NCI-H226 (cell line): ENCODE measurements at places on chromosomes 5 and 9.
A peak's percentile ranks its signal among the peaks of the same experiment; 100 is the strongest.

DNA sequence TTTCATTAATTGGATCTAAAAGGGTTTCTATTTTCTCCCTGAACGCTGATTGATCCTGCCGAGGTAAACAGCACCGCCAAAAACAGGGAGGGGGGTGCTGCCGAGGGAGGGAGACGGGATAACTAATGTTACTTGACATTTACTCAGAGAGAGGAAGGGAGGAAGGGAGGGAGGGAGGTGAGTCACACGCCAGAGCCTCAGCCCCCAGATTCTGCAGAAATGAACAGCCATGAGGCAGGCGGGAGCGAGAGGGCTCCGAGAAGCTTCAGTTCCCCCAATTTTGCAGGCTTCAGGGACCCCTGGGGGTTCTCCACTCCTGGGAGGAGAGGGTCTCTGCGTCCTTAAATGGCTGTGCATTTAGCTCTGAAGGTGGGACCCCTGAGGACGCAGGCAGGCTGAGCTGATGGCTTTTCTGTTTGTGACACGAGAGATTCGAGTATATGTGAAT, 59.1 kb upstream of the IER5L start:
- peak; percentile 78 for DNase-seq

DNA sequence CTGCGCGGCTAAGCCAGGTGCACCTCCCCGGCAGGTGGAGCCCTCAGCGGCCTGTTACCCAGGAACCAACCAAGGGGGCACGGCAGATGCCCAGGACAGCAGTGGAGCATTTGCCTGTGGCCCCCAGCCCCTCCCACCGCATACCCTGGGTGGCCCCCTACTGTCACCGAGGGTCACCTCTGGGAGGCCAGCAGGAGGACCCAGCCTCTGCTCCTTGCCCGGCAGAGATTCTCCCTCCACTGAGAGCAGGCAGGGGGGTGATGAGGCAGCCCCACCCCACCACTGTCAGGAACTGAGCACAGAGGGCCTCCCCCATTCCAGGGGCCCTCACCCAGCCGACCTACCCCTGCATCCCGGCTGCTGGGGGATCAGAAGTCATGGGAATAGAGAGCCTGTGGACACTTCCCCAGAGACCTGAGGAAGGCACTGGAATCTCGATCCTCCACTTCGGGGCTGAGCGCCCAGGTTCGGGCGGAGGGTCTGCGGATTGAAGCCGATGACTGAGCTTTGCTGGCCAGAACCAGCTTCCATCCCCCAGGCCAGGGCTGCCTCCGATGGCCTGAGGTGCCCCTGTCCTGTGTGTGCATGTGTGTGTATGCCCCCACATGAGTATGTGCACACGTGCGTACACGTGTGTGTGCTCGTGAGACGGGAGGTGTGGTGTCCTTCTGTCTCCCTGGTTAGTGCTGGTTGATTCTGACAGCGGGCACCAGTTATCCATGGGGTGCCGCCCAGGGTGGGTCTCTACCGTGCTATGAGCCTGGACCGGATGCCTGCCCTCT, at the start of gene QRFP:
Gene QRFP (minus strand): TSS at position 580 of the 782 bp plus-strand sequence. CDS start 2,974 bp downstream, outside the sequence.
- no peak for DNase-seq

- DNase-seq: no peak
Measured at GRCh38 chr5:142313682-142314081, 11.1 kb downstream of the SPRY4 start.

DNA sequence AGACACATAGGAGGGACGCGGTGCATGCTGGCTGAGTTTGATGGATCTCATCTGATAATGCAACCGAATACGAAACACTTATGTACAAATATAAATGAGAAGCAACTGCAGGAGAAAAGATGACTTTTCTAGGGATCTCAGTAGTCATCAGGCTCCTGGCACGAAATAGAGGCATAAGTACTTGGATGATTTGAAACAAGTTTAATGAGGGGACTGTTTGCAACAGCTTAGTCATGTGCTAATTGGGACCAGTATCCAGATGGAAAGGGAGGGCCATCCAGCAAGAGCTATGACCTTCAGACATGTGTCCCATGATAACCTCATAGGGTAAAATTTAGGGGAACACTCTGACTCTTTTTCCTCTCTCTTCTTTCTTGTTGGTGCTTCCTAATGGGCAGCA, 123.0 kb downstream of the EGFLAM start:
- no peak for DNase-seq

- DNase-seq: peak; percentile 71
Measured at GRCh38 chr5:113325054-113325453, 109.7 kb downstream of the TSSK1B start.

DNA sequence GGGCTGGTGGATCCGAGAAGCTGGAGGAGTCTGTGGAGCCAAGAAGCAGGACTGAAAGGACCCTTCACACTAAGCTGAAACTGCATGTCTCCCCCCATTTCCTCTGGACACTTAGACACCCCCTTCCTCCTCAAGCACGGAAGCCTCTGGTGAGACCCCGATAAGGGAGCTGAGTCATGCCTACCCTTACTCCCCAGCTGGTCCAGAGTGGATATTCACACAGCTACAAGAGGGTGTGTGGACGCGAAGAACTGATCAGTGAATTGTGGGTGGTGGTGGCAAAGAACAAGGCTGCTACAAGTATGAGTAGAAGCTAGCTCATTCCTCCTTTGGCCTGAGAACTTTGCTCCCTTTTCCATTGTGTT, 4.3 kb downstream of the TLN1 start:
- DNase-seq: peak; percentile 27

DNA sequence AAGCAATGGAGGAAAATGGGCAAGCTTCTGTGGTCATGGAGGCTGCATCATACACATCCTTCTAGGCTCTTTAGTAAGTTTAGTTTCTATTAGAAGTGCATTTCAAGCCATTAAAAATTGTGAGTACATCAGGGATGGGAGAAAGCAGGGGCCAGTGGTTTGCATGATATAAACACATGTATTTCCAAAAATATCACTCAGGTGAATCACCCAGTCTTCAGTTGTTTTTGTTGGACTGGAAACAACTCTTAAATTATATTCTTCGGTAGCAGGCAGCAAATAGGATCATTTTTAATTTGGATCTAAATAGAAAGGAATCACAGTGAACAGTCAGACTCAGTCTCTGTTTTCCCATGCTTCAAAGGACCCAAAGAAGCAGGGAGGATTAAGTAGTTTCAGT, 657.9 kb downstream of the TLR4 start:
- no peak for DNase-seq

DNA sequence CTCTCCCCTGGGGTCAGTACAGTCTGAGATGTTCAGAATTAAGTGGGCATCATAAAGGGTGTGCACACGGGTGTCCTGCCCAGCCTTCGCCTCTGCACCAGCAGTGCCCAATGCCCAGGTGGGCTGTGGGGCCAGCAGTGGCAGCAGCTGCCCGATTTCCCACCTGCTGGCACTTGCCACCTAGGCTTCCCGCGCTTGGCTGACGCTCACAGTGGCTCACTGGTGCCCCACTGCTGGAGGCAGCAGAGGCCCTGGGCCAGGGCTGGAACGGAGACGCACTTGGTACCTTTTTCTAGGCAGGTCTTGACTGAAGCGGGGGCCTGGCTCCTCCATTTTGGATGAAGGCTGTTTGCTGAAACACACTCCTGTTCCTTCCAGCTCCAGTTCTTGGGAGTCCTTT, 17.0 kb downstream of the MRNIP start:
- DNase-seq: no peak

DNA sequence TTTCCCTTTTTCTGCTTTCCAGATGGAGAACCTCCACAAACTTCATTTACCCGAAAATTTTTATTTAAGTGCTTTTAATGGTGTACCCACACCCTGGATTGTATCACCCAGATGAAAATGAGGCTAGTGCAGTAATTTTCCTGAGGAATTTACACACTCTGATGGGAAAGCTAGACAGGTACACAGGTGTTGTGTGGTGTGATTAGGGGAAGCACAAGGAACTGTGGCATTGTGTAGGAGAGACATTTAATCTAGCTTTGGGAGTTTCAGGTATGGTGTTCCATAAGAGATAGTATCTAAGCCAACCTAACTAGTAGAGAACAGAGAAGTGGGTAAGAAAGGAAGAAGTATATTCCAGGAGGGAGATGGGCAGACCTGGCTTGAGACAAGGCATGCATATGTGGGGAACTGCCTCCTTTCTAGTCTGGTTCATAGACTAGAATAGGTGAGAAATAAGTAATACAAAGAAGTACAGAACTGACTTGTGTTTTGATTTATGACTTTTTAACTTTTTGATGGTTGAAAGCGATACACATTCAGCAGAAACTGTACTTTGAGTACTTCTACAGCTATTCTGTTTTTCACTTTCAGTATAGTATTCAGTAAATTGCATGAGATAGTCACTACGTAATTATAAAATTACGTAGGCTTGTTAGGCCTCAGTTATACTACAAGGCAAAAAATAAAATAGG, 22.9 kb upstream of the ROPN1L start:
- DNase-seq: no peak

GRCh38 chr5:71810023-71810422, 90.9 kb downstream of the CARTPT start:
- DNase-seq: no peak

- peak; percentile 100 for DNase-seq
Measured at GRCh38 chr5:169350759-169351240, 49.9 kb upstream of the SLIT3 start.

DNA sequence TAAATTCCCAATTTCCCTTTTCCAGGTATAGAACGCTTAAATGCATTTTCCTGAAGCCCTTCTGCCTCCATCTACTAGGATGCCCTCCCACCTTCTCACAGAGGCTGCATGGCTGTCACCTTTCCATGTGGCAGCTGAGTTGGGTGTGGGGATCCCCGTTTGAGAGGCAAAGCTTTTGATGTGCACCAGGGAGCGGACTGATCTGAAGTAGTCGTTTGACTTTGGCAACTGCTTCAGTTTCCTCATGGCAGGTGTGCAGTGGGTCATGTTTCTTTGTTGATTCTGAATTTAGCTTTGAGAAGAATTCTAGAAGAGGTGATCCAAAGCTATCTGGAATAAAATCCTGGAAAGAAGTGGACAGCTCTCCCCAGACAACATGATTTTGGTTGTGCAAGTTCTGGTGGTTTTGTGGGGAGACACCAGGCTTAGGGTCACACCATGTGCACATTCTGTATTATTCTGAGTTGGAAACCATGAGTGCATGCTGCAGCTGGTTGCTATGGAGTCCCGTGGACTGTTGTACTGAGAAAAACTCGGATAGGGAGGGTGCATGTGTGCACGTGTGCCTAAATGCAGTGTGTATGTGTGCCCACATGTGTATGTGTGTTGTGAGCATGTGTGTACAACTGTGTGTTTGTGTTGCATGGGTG, 63.5 kb downstream of the GADD45G start:
- DNase-seq: no peak

GRCh38 chr5:131209506-131210150, 38.9 kb downstream of the LYRM7 start:
- DNase-seq: no peak

GRCh38 chr5:160556846-160557245, 135.2 kb downstream of the PTTG1 start:
- no peak for DNase-seq

DNA sequence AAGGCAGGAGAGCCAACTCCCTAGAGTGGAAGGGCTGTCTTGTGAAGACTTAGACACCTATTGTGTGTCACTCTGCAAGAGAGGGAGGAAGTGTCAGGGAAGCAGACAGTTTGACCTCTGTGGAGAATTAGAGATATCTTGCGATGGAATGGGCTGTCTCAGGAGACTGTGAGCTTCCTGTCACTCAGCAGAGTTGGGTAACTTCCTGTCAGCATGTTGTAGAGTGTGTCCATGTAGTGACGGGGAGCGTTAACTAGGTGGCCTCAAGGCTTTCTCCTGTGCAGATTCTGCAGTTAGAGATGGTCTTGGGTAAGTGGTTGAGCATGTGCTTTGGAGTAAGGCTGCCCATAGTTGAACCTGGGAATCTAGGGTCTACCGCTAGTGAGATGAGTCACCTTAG, 136.5 kb downstream of the KIF4B start:
- no peak for DNase-seq

- peak; percentile 53 for DNase-seq
Measured at GRCh38 chr5:150486402-150487198, 21.3 kb upstream of the NDST1 start.

DNA sequence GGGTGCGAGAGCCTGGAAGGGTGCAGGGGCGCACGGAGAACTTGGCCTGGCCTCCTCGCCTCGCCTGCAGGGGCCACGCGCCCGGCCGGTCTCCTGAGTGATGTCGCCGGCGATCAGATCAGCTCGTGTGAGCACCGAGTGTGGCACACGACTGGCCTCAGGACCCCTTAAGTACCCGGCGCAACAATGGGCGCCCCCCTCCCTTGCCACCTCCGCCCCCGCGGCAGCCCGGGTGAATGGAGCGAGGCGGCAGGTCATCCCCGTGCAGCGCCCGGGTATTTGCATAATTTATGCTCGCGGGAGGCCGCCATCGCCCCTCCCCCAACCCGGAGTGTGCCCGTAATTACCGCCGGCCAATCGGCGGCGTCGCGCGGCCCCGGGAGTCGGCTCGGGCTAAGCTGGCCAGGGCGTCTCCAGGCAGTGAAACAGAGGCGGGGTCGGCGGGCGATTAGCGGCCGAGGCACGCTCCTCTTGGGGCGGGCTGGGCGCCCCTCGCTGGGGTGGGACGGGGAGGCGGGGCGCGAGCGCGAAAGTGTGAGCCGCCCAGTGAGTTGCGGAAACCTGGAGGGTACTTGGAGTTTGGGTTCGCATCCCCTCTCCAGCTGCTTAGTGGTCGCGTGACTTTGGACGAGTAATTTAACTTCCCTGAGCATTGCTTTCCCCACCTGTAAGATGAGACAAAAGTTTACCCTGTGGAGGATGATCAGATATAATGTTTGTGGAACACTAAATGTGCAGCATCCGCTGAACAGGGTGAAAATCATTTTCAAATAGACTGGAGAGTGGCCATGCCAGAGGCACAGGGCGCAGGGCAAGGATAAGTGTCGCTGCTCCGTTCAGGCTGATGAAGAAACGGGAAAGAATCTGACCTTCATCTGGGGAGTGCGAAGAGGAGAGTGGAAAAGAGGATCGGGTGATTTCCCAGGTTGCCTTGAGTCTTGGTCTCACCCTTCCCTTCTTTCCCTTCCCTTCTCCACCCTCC, at the start of gene NEUROG1:
Gene NEUROG1 (minus strand): TSS at position 145 of the 982 bp plus-strand sequence. CDS start 274 bp downstream, outside the sequence.
- no peak for DNase-seq

- no peak for DNase-seq
Measured at GRCh38 chr5:127894461-127894860, 189.1 kb upstream of the SLC12A2 start.

- DNase-seq: no peak
Measured at GRCh38 chr5:36653044-36653705, 46.8 kb downstream of the SLC1A3 start.

- no peak for DNase-seq
Measured at GRCh38 chr9:105290954-105291353, 46.5 kb downstream of the SLC44A1 start.

GRCh38 chr5:56319526-56320181, 86.5 kb upstream of the ANKRD55 start:
- peak; percentile 54 for DNase-seq

GRCh38 chr9:13026956-13027355, 252.1 kb downstream of the LURAP1L start:
- DNase-seq: no peak
